ENCODE measurements at places on chromosomes 6 and 20.

DNA sequence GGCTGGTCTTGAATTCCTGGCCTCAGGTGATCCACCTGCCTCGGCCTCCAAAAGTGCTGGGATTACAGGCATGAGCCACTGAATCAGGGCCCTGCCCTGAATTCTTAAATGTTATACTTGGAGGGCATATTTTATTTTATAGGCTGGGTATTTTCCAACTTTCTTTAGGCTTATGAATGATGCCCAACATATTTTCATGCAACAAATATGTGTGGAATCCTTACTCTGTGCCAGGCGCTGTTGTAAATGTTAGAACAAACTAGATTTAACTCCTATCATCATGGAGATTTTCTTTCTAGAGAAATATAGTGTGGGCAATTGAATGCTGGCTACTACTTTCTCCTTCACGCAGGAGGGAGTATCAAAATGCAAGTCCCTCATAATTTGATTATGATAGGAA lies 71.2 kb downstream of the SAMD5 start:
- DNase-seq, result no peak

GRCh38 chr6:157561414-157561790 lies 180.4 kb downstream of the ZDHHC14 start:
- no peak for DNase-seq

GRCh38 chr6:169427856-169428255 lies 174.2 kb upstream of the THBS2 start:
- no peak for DNase-seq

- no peak for DNase-seq
Measured at GRCh38 chr6:150696190-150696589, 96.5 kb downstream of the PLEKHG1 start.

DNA sequence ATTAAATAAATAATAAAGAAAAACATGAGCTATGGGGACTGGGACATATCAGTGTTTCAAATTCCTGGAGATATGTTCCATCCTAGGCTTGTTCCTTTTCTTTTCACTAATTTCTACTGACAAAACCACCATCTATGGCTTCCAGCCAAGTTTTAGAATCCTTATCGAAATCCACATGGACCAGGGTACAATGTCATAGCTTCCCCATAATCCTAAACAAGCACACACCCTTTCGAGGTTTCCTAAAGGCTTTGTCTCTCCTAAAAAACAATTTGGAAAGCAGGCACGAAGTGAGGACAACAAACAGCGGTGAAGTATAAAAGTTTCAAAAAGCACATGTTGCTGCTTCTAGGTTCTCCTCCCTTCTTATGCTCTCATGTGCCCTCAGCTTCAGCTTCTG lies 13.3 kb upstream of the DST start:
- no peak for DNase-seq

GRCh38 chr6:111880181-111880888 lies 7.1 kb upstream of the FYN start:
- no peak for DNase-seq

- no peak for DNase-seq
Measured at GRCh38 chr20:25308671-25309394, 60.9 kb downstream of the PYGB start.

GRCh38 chr20:63014710-63015109 lies 7.9 kb upstream of the BHLHE23 start:
- peak; percentile 87 for DNase-seq

DNA sequence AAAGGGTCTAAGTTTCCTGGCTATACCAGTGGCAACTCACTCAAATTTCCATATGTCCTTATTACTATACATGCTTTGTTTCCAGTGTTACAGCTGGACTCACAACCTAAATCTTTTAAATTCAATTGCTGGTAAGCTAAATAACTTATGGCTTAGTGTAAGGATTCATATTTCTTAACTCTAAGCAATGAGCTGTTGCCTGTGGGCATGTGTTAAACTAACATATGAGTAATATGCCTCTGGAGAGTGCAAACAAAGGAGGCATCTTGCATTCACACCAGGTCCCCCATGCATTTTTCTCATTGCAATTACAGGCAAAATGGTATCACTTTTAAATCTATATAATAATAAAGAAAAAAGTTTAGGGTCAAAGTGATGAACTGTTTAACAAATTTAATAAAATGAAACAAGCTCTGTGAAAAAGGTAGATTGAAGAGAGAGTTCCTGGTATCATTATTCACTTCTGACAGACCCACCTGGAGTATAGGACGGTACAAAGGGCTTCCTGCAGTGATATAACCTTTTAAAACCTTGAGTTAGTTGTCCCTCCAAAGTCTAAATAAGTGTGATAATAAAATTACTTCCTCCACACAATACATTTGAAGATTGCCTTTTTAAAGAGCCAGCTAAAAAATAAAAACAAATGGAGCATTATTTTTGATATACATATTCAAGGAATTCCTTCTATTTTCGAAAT lies 57.6 kb upstream of the HMGCLL1 start:
- no peak for DNase-seq

- no peak for DNase-seq
Measured at GRCh38 chr6:41723530-41724227, 11.7 kb downstream of the TFEB start.

DNA sequence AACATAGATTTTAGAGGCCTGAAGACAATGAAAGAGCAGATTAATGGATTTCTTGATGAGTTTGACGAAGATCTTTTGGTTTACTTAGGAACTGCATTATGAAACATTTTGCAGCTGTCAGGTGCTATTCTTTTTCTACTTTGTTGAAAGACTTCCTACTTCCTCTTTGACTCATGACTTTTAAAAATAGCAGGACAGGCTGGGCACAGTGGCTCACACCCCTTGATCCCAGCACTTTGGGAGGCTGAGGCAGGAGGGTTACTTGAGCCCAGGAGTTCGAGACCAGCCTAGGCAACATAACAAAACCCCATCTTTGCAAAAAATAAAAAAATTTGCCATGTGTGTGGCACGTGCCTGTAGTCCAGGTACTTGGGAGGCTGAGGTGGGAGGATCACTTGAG lies 52.0 kb downstream of the ITCH start:
- no peak for DNase-seq

DNA sequence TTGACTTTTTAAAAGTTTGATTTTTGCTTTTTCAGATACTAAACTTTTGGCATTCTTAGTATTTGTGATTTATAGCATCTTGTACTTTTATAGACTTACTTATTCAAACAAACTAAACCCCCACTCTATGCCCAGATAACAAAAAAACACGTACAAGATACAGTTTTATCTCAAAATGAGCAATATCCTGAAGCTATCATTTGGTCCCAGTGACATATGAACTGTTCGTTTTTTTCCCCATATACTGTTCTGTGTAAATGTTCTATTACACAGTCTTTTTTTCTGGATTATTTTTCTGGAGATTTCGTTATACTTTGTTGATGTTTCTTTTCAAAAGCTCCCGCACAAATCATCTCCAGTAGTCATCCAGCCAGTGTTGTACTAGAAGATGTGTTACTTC lies 27.3 kb upstream of the SERINC3 start:
- no peak for DNase-seq

GRCh38 chr6:146962329-146962728 lies 241.9 kb upstream of the STXBP5 start:
- DNase-seq, result no peak

- no peak for DNase-seq
Measured at GRCh38 chr20:58783511-58784011, 67.1 kb downstream of the GNAS-AS1 start.

DNA sequence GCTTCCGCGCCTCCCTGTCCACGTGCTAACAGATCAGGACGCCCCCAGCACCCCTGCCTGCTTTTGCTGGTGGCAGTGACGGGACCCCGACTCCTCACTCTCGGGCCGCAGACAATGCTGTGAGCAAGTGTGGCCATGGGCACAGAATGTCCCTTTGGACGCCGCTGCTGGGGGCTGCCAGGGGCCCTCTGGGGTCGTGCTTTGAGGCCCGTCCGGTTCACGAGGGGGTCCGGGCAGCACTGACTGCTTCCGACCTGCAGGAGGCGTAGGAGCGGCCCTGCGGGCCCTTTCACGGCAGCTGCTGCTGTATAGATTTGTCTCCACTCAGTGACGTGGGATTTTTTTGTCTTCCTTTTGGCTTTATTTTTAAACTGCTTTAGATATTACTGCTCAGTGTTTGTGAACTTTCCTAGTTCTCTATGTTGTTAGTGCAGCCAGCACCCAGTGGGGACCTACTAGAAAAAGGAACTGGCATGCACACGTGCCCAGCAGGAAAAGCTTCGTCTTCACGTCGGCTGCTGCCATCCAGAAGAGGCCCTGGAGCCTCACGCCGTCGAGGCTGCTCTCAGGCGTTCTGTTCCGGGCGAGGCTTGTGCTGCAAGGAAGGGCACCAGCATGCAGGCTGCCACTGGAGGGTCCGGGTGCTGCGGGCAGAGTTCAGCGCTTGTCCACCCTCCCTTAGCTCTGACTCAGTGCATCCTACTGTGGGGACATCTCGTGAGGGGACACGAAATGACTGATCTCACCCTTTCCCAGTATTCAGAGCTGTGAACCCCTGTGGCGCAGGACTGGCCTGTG lies 21.7 kb downstream of the UCKL1 start:
- DNase-seq, result no peak

GRCh38 chr6:3746119-3746691 lies 5.3 kb downstream of the PXDC1 start:
- DNase-seq, result no peak

- no peak for DNase-seq
Measured at GRCh38 chr6:148239801-148240460, 102.7 kb upstream of the SASH1 start.

- DNase-seq, result no peak
Measured at GRCh38 chr6:1463751-1464426, 74.5 kb downstream of the FOXF2 start.

- DNase-seq, result no peak
Measured at GRCh38 chr6:89035252-89036101, 45.1 kb upstream of the PNRC1 start.

DNA sequence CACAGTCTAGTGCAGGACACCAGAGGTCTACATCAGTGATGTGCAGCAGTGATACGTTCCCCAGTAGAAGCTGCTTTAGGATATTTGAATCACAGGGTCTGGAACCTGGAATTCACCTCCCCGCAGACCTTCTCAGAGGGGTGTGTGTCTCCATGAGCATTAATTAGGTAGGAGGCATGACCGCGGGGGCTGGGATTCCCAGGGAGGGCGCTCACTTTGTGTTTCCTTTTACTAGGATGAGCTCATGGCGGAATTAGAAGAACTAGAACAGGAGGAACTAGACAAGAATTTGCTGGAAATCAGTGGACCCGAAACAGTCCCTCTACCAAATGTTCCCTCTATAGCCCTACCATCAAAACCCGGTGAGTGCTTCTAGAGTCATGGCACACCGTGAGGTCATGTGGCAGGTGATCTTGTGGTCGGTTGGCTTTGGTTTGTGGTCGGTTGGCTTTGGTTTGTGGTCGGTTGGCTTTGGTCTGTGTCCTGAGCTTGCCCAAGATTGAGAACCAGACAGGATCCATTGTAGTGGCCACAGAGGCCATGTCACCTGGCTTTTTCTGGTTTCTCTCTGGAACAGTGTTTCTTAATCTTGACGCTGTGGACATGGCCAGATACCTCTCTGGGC lies 40.8 kb downstream of the CHMP4B start:
- no peak for DNase-seq

DNA sequence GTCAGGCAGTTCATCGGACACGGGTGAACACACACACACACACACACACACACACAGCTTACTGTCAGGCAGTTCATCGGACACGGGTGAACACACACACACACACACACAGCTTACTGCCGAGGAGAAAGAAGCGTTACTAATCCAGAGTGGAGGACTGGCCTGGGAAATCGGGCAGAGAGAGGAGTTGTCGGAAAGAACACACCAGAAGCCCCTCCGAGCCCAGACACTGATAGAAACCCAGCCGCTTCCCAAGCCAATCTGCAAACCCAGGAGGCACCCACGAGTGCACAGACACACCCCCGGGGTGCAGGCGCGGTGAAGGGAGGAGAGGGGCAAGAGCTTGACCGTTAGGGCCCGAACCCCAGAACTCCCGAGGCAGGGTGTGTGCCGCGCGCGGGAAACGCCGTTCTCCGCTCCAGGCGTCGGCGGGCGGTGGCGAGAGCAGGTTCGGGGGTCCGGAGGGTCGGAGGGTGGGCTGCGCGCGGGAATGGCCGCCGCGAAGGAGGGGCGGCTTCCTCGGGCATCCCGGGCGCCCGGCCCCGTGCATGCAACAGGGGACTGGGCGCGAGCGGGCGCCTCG lies 636 bp downstream of the ELOVL2 start:
- DNase-seq, result no peak

DNA sequence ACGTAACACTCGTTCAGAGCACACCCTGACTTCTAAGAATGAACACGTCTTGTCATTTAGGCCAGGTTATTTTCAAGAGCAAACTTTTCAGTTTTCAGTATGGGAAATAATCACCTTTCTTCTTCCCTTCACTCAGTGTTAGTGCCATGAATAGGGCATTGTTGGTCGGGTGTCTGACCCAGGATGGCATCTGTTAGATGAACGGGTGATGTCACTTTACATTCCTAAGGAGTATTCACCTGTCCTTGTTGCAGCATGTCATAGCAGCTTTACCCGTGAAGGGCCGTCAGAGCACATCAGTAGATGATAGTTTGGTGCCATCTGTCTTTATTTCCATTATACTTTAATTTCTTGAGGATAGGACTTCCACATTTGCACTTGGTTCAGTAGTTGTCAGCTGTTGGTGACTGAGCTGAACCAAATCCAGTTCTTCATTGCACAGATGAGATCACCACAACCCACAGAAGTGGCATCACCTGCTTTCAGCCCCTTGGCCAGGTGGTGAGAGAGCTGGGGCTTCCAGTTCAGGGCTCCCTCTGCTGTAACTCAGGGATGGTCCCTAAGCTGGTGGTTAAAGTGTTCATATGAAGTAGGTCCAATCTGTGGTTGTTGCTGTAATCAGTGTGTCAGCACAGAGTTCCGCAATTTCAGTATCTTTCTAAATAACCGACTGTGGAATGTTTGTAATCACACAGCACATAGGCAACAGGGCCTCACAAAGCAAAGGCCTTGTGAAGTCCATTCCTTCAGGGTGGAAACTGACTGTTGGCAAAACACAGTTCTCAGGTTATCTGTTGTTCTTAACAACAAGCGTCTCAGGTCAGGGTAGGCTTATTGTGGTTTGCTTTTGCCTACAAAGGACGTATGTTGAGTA lies 68.2 kb downstream of the FAM120B start:
- DNase-seq, result no peak

DNA sequence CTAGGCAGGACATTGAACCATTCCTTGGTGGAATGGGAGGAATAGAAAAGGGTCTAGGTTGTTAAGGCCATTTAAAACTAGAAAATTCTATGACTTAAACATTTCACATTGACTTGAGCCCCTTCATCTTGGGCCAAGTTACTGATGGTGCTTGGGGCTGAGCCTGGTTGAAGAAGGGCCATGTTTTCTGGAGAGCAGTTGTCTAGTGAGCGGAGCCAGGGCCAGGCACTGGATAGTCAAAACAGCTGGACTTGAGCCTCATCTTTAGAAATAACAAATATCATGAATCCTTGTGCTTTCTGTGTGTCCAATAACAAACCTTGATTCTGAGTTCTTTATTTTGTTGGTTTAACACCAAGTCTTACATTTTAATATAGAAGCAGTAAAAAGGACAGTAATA lies 134.6 kb upstream of the TCF21 start:
- DNase-seq, result no peak
